ENCODE measurements at places on chromosomes 3 and 15.

GRCh38 chr15:90994059-90994416 is 297 bp downstream of the PRC1 start:
- peak; percentile 51 for DNase-seq

- DNase-seq: no peak
Measured at GRCh38 chr15:75966073-75966472, 46.2 kb downstream of the NRG4 start.

- DNase-seq: no peak
Measured at GRCh38 chr15:72131922-72132321, 13.7 kb downstream of the SENP8 start.

GRCh38 chr3:112365035-112365434 is 32.1 kb downstream of the CD200 start:
- DNase-seq: peak; percentile 3

DNA sequence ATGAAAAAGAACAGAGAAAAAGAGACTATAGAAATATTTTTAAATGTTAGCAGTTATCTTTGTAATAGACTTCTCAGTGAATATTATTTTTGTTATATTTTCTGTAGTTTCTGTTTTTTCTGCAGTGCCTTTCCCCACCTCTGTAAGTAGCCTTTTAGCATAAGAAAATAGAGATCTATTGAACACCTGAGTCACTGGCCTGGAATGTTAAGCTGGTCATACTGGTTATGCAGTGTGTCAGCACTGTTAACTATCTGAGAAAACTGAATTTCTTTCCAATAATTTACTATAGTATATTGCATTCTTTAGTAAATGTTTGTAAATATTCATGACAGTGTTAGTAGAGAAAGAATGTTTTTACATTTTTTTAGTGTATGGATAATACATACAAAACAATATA is 79.8 kb downstream of the NECTIN3 start:
- peak; percentile 62 for DNase-seq

GRCh38 chr3:67686069-67686468 is 31.7 kb upstream of the SUCLG2 start:
- no peak for DNase-seq

- DNase-seq: no peak
Measured at GRCh38 chr3:178440043-178440442, 96.2 kb upstream of the KCNMB2 start.

- no peak for DNase-seq
Measured at GRCh38 chr3:123582315-123582714, 2.5 kb downstream of the HACD2 start.

DNA sequence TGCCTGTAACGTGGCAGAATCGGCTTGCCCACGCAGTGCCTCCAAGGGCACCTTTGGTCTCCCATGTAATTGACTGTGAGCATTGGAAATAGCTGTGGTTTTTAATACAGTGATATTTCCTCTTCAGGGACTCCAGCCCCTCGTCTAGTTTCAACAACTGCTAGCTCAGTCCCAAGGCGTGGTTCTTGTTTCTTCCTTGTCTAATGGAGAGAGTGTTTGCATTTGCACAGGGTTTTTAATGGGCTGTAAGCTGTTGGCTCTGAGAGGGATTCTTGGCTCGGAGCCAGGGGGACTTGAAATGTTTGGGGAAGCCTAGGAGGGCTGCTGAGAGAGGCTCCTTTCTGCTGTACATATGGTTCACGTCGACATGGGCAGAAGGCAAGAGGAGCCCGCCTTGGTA is 86.2 kb downstream of the THSD4 start:
- no peak for DNase-seq

DNA sequence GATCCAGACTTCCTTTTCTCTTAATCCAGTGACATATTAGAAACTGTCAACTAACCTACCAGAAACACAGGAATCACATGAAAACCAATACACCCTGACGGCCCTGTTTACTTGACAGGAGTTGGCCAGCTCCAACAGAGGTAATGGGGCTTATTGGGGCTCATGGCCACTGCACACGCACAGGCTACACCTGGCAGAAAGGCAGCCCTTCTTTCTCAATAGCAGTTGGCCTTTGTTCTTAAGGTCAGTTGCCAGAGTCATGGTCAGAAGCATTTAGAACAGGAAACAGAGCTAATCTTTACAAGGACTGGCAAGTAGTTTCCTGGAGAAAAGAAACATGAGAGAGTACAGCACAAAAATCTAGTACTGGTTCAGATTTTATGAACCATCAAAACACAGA is 181.8 kb downstream of the MAGI1 start:
- no peak for DNase-seq

- DNase-seq: no peak
Measured at GRCh38 chr15:79432345-79433275, 474 bp downstream of the MINAR1 start.

GRCh38 chr3:190397889-190398288 is 9.9 kb downstream of the CLDN16 start:
- no peak for DNase-seq

- no peak for DNase-seq
Measured at GRCh38 chr3:114293838-114294535, at the start of gene TIGIT. Gene TIGIT, plus strand, starts transcription at chr3:114294028. Its CDS starts 34 bp downstream, at chr3:114294062.

DNA sequence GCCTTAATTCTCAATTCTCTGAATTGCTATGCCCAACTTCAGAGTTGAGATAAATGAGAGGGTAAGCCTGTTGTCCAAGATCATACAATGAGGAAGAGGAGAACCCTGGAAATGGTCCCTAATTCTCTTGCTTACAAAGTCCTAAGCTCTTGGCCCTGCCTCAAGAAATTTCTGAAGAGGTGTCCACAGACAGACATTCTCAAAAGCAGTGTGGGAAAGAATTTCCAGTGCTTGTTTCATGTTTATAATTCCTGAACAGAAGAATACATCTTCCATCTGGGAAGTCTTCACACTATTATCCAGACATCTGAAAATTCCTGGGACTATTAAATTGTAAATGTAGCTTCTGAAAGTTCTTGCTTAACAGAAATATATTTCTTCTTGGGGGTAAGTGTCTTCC is 166.8 kb upstream of the LRTM1 start:
- DNase-seq: no peak

GRCh38 chr15:81747026-81747425 is 298.8 kb downstream of the MEX3B start:
- no peak for DNase-seq

DNA sequence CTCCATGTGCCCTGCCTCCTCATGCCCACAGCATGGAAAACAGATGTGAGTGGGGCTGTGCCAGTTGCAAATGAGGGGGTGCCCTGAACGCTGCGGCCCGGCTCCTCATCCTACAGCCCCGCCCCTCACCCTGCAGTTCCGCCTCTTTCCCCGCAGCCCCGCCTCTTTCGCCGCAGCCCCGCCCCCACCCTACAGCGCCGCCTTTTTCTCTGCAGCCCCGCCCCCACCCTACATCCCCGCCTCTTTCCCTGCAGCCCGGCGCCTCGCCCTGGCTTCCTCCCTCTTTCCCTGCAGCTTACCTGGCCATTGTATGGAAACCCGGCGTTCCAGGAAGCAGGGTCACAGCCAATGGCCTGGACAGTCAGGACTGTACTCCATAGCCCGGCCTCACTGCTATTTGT is 284.9 kb downstream of the TLE3 start:
- DNase-seq: no peak

DNA sequence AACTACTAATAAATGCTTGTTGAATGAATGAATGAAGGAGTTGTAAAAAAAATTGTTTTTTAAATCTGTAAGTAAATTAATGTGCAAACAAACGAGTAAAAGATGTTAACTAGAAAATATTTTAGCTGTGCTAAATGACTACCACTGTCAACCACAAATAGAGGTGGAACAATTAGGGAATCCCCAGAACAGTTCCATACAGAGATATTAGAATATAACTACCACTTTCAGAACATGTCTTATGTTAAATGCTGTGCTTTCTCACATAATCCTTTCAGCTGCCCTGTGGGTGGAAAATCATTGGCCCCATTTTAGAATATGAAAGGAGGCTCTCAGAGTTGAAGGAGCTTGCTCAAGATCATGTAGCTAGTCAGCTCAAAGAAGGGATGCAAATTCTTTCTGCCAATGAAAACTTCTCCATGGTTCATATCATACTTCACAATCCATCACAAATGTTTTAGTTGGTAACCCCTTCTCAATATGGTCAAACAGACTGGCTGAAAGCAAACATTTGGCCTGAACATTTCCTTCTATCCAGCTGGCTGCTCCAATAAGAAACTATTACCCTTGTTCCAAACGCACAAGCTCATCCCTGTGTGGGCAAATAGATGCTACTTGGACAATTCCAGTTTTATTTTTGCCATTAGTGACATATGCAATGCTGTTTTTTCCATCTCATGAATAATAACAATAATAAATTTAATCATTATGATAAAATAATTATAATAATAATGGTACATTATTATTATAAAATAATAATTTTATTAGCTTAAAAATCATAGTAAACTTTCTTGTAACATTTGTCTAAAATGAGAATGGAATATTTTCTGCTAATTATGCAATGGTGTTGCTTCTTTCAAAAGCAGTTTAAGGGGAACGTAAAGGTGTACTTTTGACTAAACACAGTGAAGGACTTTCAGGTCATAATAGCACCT is 290.4 kb upstream of the STT3B start:
- no peak for DNase-seq

DNA sequence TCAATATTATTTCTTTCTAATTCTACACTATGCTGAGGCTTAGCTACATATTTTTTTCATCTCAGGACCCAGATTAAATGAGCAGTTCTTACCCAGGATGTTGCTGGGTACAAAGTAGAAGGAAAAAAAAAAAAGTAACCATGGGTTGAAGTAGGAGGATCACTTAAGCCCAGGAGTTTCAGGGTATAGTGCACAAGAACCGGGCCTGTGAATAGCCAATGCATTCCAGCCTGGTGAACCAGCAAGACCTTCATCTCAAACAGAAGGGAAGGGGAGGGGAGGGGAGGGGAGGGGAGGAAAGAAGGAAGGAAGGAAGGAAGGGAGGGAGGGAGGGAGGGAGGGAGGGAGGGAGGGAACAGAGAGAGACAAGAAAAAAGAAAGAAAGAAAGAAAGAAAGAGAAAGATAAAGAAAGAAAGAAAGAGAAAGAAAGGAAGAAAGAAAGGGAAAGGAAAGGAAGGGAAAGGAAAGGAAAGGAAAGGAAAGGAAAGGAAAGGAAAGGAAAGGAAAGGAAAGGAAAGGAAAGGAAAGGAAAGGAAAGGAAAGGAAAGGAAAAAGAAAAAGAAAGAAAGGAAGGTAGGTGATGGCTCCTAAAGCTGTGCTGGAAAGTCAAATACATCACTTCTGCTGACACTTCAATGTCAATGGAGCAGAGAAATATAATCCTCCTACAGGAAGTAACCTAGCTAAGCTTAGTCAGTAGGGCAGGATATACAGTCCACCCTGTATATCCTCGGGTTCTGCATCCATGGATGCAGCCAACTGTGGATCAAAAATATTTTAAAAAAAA is 206.8 kb upstream of the TGFBR2 start:
- peak; percentile 54 for DNase-seq

DNA sequence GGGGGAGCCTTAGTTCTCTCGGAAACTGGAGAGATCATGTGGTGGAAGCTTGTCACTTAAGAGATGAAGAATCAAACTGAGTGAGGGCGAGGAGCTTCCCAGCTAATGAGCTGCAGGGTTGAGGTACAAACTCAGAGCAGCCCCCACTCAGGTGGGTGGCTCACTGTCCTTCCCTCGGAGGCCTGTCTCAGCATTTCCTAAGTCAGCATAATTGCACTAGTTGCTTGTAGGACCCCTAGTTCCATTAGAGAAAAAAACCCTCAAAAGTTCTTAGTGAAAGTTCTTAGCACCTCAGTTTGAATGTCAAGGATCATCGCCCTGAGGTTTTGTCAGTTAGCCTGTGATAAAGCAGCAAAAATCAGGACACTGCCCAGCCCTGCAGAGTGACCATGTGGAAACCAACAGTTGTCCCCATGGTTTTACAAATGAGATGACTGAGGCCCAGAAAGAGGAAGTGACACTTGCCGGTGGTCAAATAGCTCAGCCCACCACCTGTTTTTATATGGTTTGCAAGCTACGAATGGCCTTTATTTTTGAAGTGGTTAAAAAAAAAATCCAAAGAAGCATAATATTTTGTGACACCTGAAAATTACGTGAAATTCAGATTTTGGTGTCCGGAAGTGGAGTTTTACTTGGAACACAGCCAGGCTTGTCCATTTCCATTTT is 11.9 kb downstream of the SMAD6 start:
- DNase-seq: no peak

DNA sequence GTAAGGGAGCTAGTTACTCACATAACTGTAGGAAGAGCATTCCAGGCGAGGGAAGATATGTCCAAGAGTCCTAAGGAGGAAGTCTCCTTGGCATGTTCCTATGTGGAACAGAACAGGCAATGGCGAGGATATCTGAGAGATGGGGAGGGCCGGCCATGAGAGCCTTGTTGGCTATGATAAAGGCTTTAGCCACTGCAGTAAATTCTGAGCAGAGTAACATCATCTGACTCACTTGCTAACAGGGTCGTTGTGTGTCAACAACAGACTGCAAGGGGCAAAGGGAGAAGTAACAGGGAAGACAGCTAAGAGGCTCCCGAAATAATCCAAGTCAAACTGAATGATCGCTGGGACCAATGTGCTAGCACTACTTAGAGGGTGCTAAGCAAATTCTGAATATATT is 21.6 kb downstream of the SFMBT1 start:
- no peak for DNase-seq

- DNase-seq: no peak
Measured at GRCh38 chr3:125025642-125026041, 30.2 kb downstream of the HEG1 start.

- no peak for DNase-seq
Measured at GRCh38 chr15:36371509-36371908, 207.9 kb upstream of the CDIN1 start.

GRCh38 chr3:11364181-11364580 is 92.0 kb downstream of the ATG7 start:
- DNase-seq: no peak

DNA sequence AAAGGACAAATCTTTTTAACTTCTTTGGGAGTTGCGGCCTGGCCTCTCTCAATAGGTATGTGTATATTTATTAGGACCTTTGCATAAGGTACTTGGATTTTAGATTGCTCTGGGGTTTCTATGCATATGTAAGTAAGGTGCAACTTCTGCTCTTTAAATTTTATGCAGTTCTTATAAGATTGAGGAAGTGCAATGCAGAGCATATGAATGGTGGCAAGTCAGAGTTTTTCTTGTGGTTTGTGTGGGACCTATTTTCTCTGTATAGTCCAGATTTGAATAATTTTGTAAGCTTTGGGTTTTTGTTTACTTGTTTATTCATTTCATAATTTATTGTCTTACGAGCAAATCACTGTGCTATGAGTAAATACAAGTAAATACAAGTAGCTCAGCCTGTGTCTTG is 101.5 kb downstream of the ATG7 start:
- no peak for DNase-seq

- DNase-seq: peak; percentile 9
Measured at GRCh38 chr3:196603683-196604082, 35.2 kb downstream of the FBXO45 start.

GRCh38 chr3:101722394-101723173 is 1.8 kb upstream of the CEP97 start:
- no peak for DNase-seq

GRCh38 chr3:44114142-44114541 is 127.5 kb upstream of the TOPAZ1 start:
- no peak for DNase-seq

All from DMS53 (cell line).